ENCODE measurements at places on chromosomes 16 and 17.

GRCh38 chr17:4837471-4838308 lies 4.5 kb downstream of the MINK1 start:
- DNase-seq = no peak

GRCh38 chr17:6179017-6179416 lies 108.8 kb downstream of the WSCD1 start:
- no peak for DNase-seq

- DNase-seq = no peak
Measured at GRCh38 chr17:81309140-81309858, 14.2 kb upstream of the SLC38A10 start.

DNA sequence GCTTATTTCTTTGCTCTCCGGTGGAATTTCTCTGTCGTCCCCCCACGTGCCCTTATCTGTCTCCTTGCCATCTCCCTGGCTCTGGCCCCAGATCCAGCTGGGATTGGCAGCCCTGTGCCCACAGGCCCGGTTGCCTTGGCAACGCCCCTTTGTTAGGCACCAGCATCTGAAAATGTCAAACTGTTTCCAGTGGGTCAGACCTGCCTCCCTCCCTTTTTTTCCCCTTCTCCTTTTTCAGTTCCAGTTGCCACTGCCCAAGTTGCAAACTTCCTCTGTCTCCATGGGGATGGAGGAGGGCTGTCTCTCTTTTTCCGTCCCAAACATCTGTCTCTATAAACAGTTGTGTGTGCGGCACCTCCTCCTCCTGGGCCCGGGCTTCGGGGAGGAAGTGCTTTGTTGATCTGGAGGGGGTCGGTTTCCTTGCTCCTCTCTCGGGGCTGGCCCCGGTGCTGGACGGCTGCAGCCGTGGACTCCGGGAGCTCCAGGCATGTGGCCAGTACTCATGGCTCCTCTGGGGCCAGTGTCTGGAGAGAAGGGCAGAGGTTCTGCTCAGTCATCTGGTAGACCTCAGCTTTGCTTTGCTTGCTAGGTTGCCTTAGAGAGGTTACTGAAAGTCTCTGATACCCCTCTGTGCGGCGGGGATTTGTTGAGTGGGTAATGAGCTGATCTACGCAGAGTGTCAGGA lies 35.3 kb downstream of the SOCS3 start:
- DNase-seq = no peak

- DNase-seq = no peak
Measured at GRCh38 chr17:78438694-78439325, 60.4 kb downstream of the PGS1 start.

GRCh38 chr17:5642752-5643151 lies 58.4 kb upstream of the NLRP1 start:
- DNase-seq = no peak

- DNase-seq = no peak
Measured at GRCh38 chr17:21369395-21369794, 6.8 kb upstream of the KCNJ12 start.

DNA sequence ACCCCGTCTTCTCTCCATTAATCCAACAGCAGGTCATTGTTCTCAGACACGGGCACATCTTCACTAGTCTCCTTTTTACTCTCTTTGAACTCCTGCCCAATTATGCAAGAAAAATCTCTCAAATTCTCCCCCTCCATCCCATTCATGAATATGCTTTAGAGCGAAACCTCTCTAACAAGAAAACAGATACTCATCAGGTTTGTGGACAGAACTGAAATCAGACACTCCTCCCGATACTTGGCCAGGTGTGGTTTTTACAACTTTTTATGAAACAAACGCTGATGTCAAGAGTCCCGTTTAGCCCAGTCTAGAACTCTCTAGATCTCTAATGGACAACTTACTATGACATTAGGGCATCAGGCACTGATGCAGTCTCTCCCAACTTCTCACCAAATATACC lies 40.9 kb downstream of the PIK3R5 start:
- DNase-seq = no peak

DNA sequence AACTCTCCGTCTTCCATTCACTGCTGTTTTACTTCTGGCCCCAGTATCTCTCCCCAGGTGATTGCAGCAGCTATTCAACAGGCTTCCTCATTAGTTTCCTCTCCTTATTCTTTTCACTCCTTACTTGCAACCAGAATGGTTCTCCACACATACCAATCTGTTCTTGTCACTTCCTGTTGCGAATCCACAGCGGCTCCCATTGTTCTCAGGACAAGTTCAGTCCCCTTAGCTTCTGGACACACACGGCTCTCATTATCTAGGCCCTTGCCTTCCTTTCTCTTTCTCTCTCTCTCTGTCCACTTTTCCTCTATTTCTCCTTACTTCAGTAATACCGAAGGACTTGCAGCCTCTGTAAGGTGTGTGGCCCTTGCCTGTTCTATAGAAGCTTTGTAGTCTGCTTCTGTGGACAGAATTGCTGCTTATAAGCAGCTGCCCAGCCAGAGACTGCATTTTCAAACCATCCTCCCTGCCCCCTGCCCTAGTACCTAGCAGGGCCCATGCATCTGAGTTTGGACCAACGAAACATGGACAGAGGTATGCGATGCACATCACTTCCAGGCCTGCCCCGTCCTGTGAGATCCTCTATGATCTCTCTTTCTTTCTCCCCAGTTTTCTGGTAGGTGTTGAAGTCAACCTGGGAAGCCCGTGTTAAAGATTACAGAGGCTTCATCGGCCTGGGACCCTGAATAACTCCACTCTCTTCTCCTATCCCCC lies 45.7 kb downstream of the VAT1L start:
- DNase-seq = peak; percentile 60

- DNase-seq = no peak
Measured at GRCh38 chr17:3944485-3945388, 19.5 kb downstream of the ATP2A3 start.

DNA sequence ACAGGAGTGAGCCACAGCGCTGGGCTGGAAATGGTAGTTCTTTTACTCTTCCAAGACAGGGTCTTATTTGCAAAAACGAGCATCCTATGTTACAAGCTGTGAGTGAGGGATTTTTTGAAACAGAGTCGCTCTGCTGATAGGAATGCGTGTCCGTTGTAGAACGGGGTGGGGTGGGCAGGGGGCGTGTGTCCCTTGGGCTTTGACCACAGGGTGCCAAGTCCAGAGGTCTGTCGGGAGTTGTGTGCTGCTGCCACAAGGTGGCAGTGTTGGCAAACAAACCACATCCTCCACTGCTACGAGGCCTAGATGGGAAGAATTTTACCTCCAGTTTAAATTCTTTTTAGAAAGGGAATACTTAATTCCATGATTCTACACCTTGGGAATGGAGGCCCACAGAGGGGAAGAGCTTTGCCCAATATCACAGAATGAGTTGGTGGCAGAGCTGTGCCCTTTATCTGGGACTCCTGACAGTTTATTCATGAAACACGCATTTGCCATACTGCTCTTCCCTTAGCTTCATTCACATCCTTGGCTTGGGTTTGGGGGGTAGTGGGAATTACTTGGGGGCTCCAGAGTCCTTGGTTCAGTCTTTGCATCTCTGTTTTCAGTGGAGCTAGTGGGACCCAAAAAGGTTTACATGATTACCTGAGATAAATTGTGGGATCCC lies 30.6 kb upstream of the ETV4 start:
- DNase-seq = no peak

DNA sequence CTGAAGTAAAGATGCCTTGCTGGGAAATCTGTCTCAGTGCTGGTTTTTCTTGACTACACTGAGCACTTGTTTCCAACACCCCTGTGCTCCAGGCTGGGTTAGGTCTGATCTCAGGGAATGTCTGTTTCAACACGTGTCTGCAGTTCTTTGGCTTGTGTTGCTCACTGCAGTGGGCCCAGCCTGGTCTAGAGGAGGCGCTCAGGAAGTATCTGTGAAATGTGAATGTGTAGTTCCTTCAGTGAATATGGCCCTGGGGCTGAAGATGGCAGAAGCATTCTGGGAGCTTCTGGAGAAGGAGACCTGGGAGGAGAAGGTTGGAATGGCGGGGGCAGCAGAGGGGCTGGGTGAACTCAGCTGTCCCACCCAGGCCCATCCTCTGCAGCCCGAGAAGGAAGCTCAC lies 8.1 kb upstream of the YPEL3 start:
- DNase-seq = no peak
